Osteocyte (in vitro differentiated cells): ENCODE measurements at places on chromosomes 4 and X.

DNA sequence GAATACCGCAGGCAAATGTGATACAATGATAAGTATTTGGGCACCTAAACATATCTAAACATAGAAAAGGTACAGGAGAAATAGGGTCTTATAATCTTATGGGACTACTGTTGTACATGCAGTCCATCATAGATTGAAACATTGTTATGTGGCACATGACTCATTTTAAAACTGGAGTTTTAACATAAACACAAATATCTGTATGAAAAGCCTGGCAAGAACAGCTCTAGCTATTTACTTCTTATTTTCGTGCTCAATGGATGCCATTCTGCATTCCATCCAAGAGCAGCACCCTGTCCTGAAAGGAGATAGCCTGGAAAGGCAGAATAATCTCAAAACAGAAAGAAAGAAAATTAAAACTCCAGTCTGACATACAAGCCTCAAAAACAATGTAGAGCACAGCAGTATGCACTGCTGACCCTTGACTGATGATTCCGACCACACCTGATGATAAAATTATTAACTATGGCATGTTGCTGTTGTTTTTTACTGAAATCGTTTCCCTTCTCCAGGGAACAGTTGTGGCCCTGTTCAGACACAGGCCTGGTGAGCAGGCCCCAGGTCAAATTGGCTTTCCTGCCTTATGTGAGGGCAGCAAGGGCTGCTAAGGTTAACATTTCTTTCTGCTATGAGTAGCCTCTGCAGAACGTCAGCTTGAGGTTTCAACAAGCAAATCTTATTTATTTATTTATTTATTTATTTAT, 152.7 kb downstream of the APBB2 start:
- H3K27ac ChIP-seq, result peak overlapping the region; percentile 66
- no peak for DNase-seq
- no peaks in the 10 kb centered on the region for H3K27me3 ChIP-seq
- peaks cover 5% of the 10 kb centered on the region for H3K36me3 ChIP-seq
- peaks cover 60% of the 10 kb centered on the region for H3K4me1 ChIP-seq

GRCh38 chr4:1864076-1865008, 6.9 kb upstream of the NSD2 start:
- H3K36me3 ChIP-seq, result no peaks in the 10 kb centered on the region
- no peak overlapping the region for H3K27ac ChIP-seq
- H3K4me3 ChIP-seq, result no peak overlapping the region
- H3K27me3 ChIP-seq, result no peaks in the 10 kb centered on the region
- no peak for DNase-seq

GRCh38 chrX:137195991-137196390, 162.2 kb upstream of the GPR101 start:
- DNase-seq, result no peak
- H3K4me1 ChIP-seq, result no peaks in the 10 kb centered on the region
- H3K36me3 ChIP-seq, result no peaks in the 10 kb centered on the region
- no peaks in the 10 kb centered on the region for H3K27me3 ChIP-seq
- H3K27ac ChIP-seq, result no peak overlapping the region

DNA sequence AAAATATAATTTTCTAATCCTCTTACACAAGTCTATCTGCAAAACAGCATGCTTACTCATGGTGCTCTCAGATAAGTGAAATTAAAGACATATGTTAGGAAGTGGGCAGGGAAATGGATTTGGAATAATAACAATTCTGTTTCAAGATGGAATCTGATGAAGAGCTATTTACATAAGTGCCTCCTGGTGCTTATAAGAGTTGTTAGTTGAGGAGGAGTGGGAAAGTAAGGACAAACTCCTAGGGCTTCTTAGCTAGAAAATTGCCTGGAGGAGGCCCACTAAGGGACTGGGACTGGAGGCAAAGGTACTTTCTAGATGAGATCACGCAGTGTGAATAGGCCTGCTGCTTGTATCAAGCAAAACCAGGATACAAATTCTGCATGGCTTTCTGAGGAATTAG, 939.8 kb downstream of the GLUD2 start:
- H3K4me3 ChIP-seq, result no peak overlapping the region
- DNase-seq, result no peak
- H3K27me3 ChIP-seq, result no peaks in the 10 kb centered on the region
- H3K27ac ChIP-seq, result no peak overlapping the region

DNA sequence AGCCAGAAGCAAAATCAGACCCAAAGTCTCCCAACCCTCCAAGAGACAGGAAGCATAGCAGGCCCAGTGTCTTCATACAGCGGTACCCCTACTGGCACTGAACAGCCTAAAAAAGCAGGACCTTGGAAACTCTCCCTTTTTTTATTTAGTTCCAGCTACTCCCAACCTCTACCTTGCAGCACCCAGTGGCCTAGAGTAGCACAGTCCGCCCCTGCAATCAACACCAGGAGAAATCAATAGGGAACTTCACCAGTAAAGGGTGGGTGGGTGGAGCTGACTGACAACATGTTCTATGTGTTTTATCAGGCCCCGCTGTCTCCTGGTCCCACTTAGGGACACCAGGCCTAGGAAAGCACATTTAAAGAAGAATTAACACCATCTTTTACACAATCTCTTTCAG, 378.5 kb upstream of the CT83 start:
- no peak overlapping the region for H3K27ac ChIP-seq
- no peak for DNase-seq
- no peak overlapping the region for H3K4me3 ChIP-seq
- H3K36me3 ChIP-seq, result no peaks in the 10 kb centered on the region
- H3K4me1 ChIP-seq, result no peaks in the 10 kb centered on the region

- no peaks in the 10 kb centered on the region for H3K36me3 ChIP-seq
- no peaks in the 10 kb centered on the region for H3K27me3 ChIP-seq
- H3K27ac ChIP-seq, result peak overlapping the region; percentile 6
- no peak for DNase-seq
- H3K4me1 ChIP-seq, result peaks cover 13% of the 10 kb centered on the region
Observed at GRCh38 chr4:78749972-78750727, 26.0 kb upstream of the BMP2K start.

DNA sequence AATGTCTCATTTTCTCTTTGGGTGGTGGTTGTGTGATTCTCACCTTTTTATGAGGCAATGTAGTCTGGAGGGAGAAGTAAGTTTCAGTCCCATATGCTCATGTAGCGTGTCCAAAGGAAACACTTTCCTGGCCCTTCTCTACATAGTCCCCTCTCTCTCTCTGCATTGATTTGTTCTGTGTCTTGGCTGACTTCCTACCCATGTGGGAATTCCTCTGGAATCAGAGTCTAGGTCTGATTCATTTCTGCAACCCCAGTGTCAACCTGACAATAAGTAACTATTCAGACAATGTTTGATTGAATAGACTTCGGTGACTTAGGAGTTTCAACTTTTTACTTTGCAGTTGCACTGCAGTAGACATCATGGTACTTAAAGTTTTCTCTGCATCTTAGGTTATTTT, 2.7 kb upstream of the ALAS2 start:
- H3K27ac ChIP-seq, result no peak overlapping the region
- no peaks in the 10 kb centered on the region for H3K27me3 ChIP-seq
- H3K4me3 ChIP-seq, result no peak overlapping the region

DNA sequence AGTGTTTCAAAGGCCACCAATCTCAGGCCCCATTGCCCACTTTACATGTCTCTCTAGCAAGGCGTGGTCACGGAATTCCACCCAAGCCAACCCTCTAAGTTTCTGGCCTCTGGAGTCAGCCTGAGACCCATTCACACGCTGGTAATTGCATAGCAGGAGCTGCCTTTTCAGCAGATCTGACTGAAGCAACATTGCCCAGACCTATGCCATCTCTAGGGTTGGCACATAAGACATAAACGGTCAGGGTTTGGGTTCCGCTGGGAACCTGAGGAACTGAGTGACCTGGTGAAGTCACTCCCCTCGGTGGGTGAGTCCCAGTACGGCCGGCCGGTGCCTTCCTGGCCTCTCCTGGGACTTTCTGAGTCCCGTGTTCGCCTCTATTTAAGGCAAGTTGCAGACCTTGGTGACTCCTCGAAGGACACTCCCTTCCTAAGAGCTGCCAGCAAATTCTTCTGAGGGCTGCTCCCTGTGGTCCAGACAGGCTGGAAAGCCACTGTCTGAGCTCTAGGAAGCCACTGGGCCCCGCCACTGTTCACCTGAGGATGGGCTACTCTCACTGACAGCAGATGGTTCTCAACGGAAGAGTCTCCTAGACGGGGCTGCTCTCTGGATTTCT, 15.9 kb downstream of the CTAG1A start:
- H3K27ac ChIP-seq, result no peak overlapping the region
- no peak overlapping the region for H3K4me3 ChIP-seq
- peaks cover 45% of the 10 kb centered on the region for H3K4me1 ChIP-seq
- no peaks in the 10 kb centered on the region for H3K27me3 ChIP-seq
- H3K36me3 ChIP-seq, result no peaks in the 10 kb centered on the region

GRCh38 chr4:7976025-7976424, 36.4 kb upstream of the AFAP1 start:
- no peaks in the 10 kb centered on the region for H3K36me3 ChIP-seq
- H3K4me3 ChIP-seq, result no peak overlapping the region
- H3K27me3 ChIP-seq, result no peaks in the 10 kb centered on the region
- H3K4me1 ChIP-seq, result peaks cover 39% of the 10 kb centered on the region
- no peak for DNase-seq

DNA sequence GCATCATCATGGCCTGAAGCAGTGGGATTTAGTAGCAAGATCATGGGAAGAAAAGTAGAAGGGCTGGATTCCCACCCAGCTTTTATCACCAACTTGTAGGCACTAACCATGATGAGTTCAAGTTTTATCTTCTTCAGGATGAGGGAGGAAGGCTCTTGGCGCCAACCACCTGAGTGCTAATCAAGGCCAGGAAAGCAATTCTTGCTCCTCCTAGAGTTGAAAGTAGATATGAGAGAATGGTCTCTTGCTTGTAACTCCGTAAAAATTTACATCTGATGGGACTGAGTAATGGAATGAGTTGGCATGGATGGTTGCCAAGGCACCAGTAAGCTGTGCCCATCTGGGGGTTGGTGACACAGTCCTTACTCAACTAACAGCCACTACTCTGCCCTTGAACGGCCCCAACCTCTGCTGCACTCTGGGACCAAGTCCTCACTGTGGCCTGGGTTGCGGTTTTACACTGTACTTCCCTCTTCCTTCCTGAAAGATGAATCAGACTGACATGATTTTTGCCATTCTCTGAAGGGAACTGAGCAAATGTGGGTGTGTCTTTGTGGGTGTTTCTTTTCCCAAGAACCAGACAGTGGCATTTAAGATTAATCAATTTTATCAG, 39.4 kb upstream of the NDP start:
- no peaks in the 10 kb centered on the region for H3K4me1 ChIP-seq
- no peak overlapping the region for H3K4me3 ChIP-seq
- H3K27ac ChIP-seq, result no peak overlapping the region
- H3K36me3 ChIP-seq, result no peaks in the 10 kb centered on the region
- no peaks in the 10 kb centered on the region for H3K27me3 ChIP-seq
- no peak for DNase-seq

- H3K4me1 ChIP-seq, result no peaks in the 10 kb centered on the region
- H3K4me3 ChIP-seq, result no peak overlapping the region
- no peaks in the 10 kb centered on the region for H3K36me3 ChIP-seq
Observed at GRCh38 chrX:132576939-132577338, 88.1 kb upstream of the MBNL3 start.

DNA sequence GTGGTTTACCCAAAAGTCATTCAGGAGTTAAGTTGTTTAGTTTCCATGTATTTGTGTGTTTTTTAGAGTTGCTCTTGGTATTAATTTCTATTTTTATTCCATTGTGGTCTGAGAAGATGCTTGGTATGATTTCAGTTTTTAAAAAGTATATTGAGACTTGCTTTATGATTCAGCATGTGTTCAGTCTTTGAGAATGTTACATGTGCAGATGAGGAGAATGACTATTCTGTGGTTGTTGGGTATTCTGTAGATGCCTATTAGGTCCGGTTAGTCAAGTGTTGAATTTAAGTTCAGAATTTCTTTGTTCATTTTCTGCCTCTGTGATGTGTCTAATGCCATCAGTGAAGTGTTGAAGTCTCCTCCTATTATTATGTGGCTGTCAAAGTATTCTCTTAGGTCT, 249.4 kb downstream of the ARHGAP10 start:
- peaks cover 42% of the 10 kb centered on the region for H3K4me1 ChIP-seq
- DNase-seq, result no peak
- H3K4me3 ChIP-seq, result no peak overlapping the region
- no peaks in the 10 kb centered on the region for H3K27me3 ChIP-seq
- peak overlapping the region; percentile 11 for H3K27ac ChIP-seq

DNA sequence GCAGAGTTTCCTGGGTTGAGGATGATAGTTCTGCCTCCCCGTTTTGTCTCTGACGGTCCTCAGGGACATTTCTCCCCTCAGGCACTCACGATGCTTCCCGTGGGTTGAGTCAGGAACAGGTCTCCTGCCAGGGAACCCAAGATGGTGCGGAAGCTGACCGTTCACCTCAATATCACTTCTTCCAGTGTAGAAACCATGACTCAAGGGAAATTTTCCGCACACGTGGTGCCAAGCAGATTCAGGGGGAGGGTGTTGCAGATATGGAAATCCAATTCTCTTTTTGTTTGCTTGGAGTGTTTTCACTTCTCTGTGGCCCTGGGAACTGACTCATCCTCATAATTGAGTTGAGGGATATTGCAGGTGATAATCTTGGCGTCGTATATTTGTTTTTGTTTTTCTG, 46.7 kb downstream of the CXorf49B start:
- no peaks in the 10 kb centered on the region for H3K4me1 ChIP-seq
- DNase-seq, result no peak
- H3K27me3 ChIP-seq, result no peaks in the 10 kb centered on the region
- H3K27ac ChIP-seq, result no peak overlapping the region
- no peak overlapping the region for H3K4me3 ChIP-seq

GRCh38 chr4:152528060-152528459, 7.8 kb downstream of the FBXW7 start:
- peaks cover 2% of the 10 kb centered on the region for H3K36me3 ChIP-seq
- H3K27me3 ChIP-seq, result no peaks in the 10 kb centered on the region
- H3K4me1 ChIP-seq, result peaks cover 7% of the 10 kb centered on the region
- no peak overlapping the region for H3K4me3 ChIP-seq
- H3K27ac ChIP-seq, result no peak overlapping the region

DNA sequence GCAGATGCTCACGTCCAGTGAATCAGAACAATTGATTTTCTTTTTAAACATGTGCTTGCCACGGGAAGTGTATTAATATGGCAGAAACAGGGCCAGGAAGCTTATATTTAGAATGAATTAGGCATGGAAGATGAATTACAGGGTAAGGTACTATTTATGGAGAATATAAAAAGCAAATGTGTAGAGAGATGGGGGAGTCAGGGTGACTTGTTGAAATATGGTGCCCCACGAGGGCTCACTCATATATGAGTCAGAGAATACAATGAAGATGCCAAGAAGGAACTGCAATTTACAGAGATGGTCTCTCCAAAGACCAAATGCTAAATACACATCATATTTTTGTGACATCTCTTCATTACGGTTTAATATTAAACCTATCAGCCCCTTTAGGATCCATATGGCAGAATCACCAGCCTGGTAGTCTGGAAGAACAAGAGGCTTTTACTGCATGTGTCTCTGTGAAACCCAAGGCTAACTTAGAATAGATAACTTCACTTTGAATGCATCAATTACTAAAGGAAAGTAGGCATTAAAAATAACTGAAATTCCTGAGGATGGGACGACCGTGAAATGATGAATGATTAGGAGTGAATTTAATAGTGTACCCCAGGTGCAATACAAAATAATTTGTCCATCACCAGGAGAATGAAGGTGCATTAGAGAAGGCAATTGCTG, 385.3 kb downstream of the ARHGAP24 start:
- H3K27me3 ChIP-seq, result no peaks in the 10 kb centered on the region
- no peak overlapping the region for H3K27ac ChIP-seq
- peaks cover 9% of the 10 kb centered on the region for H3K4me1 ChIP-seq
